ENCODE measurements at places on chromosomes 1 and 21.

DNA sequence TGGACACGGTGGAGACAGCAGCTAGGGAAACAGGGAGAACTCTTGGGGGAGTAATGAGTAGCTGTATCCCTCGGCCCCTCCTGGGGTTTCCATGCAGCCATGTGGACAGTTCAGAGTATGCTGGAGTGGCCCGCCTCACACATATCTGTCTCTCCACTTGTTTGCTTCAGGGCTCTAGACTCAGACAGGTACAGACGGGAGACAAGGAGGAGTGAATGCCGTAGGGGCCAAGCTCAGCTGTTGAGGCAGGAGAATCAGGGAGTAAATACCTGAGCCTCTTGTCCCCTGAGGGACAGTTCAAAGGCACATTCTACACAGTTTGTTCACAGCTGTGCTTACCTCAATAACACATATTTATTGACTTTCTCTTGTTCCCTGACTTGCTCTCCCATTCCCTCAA is 7.7 kb upstream of the PTGFRN start:
- DNase-seq, result no peak

DNA sequence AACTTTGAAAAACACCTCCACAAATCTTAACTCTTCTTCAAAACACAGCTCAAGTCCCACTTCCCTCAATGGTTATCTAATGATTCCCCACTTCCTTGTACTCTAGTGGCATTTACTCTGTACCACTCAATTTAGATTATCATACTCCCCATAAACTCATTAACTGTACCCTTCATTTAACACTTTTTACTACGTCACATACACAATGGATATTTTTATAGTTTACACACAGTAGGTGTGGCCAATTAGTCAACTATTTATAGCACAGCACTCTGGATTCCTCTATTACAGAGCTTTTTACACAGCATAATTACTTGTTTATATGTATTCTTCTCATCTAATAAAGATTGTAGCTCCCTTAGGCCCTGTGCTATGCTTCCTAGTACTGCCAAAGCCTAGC is 62.1 kb downstream of the FOXJ3 start:
- DNase-seq, result no peak

DNA sequence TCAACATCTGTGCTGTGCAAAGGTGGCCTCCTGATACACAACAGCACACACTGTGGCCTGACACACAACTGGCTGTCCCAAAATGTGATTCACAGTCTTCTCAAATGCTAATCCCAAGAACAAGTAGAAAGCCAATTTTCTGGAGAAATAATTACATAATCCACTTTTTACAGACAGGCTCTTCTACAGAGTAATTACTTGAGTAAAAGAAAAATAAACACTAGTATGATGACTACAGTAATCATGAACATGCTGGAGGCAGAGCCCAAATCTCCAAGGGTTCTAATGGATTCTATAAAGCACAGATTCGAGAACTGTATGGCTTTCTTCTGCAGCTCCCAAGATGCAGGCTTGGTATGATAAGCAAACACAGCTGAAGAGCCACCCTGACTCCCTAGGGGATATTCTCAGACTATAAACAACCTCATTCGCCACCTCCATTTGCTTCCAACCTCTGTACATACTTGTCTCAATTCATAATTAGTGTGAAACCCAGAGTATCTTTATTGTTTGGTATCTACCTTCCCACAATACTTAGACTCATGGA is 81.9 kb downstream of the SIPA1L2 start:
- DNase-seq, result no peak

GRCh38 chr1:165994107-165994506 is 166.7 kb downstream of the UCK2 start:
- DNase-seq, result no peak

DNA sequence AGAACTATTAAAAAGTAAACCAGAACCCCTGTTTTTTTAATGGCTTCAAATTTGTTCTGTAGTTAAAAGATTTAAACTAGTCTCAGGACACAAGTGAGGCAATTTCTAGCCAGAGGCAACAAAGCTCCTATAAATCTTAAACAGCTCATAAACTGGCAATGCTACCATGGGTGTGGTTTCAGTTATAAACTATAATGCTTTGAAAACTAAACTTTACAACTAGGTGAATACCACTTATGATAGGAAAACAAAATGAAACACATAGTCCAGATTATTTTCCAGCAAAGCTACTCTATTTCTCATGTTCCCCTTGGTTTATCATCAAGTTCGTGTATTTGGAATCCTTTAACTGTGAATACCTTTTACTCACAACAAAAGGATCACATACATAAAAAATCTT is 282.5 kb downstream of the VAV3 start:
- DNase-seq, result no peak

GRCh38 chr1:246791303-246791918 is 67.2 kb downstream of the SCCPDH start:
- DNase-seq, result no peak

DNA sequence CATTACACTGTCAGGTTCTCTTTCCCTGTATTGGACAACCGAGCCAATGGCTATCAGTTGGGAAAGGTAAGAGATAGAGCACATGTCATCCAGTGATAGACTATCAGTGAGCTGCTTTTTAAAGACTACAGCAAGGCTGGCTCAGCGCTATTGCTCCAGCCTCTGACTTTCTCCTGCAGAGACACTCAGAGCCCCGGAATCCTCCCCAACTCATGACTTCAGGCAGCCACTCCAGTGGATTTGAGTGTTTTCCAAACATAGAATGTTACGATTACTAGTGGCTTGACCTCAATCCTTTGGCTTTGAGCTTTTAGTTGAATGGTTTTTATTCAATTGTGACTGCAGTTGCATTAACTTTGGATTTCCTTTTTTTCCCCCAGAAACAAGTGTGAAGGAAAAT is 331.9 kb downstream of the DISC1 start:
- no peak for DNase-seq

DNA sequence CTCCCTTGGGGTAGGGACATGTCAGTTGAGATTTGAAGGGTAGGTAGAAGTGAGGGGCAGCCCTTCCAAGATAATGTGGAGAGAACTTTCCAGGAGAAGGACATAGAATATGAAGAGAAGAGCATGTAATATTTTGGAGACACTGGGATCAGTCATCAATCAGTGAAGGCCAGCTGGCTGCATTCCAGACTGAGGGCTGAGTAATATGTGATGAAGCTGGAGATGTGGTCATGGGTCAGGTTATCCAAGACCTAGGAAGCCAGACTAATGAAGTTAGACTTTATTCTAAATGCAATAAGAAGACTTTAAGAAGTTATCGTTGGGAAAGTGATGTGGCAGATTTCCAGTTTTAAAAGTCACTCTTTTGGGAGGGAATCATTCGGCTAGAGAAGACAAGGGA is 262.0 kb downstream of the HMCN1 start:
- no peak for DNase-seq

DNA sequence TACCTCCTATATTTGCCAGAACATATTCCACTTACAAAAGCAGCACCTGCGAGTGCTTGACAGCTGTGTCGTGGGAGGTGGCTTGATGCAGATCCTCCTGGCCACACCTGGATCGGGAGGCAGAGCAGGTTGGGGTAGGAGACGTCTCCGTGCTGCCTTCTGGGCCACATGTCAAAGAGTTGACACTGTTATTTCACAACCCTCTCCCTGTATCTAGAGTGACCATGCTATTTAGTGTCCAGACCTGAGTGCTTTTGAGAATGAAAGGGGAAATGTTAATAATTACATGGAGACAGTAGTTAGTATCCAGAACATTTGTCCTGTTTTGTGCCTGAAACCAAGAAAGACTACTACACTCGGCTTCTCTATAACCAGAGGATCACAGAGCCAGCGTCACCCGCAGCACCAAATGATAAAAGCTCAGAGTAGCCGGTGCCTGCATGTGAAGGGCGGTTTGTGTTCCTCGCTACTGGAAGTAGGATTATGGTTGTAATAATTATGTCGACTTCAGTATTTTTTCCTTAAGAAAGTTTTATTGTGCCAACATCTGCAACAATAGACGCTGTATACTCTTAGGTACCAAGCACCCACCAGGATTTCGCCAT is 77.1 kb downstream of the GALNT2 start:
- DNase-seq, result no peak

- no peak for DNase-seq
These were observed 26.1 kb downstream of the NENF start for GRCh38 chr1:212458817-212459216.

DNA sequence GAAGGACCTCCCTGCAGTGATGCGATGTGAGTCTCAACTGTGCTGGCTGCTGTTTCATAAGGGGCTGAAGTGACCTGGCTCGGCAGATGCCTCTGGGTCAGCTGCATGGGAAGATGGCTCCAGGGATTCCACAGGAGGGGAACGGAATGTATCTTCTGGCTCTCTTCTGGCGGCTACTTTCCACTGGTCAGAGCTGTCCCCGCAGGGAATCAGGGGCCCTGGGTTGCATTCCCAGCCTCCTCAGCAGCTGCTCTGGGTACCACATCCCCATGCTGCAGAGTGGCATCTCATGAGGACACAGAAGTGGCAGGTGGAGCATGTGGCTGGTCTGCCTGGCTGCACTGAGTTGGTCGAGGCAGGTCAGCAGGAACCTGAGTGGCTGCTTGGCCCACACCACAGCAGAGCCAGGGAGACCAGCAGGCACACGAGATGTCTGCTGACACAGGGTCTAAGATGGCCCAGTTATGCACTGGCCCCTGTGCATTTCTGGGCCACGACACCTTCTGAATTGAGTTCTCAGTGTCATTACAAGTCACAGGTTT is 42.8 kb downstream of the POFUT2 start:
- no peak for DNase-seq

DNA sequence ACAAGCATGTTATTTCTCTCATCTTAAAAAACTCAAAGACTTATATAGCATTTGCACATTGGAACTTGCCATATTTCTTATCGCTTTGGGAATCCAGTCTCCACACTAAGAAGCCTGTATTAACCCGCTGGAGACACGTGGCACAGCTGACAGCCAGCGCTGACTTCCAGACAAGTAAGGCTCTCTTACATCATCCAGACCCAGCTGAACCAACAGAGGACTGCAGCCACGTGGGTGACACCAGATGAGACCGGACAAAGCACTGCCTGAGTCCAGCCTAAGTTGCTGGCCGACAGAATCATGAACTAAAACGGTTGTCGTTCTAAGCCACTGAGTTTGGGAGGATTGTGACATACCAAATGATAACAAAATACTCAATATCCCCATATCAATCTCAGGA is 6.3 kb upstream of the CD247 start:
- DNase-seq, result peak; percentile 41

DNA sequence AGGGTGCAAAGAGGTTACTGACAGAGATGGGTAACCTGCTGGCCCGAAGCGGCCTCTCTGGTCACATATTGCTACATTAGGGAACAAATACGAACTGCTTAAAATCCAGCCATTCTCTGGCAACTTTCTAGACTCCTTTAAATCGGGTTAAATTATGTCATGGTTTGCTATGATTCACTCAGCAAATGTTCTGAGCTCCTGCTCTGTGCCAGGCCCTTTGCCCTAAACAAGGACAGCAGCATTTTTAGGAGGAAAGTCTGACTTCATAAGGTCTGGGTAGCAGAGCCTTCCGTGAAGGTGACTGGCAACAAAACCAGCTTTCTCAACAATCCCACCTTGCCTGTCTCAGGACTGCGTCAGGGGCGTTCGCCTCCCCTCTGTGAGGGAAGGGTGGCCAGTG is 15.4 kb downstream of the ZP4 start:
- no peak for DNase-seq

- DNase-seq, result no peak
These were observed 1455.2 kb downstream of the AMY1C start for GRCh38 chr1:105204836-105205371.

- DNase-seq, result no peak
These were observed 203.4 kb upstream of the UBE2U start for GRCh38 chr1:64000021-64000420.

GRCh38 chr21:30979054-30979453 is 59.2 kb downstream of the KRTAP19-8 start:
- DNase-seq, result no peak

DNA sequence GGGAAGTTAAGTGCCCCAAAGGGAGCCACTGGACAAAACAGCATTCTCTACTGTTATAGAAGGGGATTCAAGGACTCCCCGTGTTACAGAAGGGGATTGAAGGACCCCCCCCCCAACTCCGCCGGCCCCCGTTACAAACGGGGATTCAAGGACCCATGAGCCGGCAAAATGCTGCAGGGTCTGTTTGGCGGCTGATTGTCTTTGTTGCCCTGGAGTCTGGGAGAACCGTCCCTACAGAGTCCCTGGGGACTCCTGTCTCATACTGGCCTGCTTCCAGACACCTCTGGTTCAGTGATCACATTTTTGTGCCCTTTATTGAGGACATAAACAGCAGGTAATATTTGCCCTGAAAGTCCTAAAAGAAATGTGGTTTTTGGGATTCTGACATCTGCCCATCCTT is 96.4 kb downstream of the SYF2 start:
- no peak for DNase-seq

DNA sequence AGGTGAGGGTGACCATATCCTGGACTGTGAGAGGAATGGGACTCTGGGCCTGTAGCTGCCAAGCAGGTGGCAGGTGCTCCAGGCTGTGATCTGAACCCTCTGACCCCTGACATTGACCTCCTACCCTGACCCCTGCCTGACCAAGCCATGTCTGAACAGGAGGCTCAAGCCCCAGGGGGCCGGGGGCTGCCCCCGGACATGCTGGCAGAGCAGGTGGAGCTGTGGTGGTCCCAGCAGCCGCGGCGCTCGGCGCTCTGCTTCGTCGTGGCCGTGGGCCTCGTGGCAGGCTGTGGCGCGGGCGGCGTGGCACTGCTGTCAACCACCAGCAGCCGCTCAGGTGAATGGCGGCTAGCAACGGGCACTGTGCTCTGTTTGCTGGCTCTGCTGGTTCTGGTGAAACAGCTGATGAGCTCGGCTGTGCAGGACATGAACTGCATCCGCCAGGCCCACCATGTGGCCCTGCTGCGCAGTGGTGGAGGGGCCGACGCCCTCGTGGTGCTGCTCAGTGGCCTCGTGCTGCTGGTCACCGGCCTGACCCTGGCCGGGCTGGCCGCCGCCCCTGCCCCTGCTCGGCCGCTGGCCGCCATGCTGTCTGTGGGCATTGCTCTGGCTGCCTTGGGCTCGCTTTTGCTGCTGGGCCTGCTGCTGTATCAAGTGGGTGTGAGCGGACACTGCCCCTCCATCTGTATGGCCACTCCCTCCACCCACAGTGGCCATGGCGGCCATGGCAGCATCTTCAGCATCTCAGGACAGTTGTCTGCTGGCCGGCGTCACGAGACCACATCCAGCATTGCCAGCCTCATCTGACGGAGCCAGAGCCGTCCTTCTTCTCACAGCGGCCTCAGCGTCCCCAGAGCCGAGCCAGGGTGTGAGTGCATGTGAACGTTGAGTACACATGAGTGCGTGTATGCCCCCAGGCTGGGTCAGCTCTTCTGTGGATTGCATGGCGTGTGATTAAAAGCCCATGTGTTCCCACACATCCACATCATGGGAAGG is 3.1 kb downstream of the TMEM125 start:
- no peak for DNase-seq

DNA sequence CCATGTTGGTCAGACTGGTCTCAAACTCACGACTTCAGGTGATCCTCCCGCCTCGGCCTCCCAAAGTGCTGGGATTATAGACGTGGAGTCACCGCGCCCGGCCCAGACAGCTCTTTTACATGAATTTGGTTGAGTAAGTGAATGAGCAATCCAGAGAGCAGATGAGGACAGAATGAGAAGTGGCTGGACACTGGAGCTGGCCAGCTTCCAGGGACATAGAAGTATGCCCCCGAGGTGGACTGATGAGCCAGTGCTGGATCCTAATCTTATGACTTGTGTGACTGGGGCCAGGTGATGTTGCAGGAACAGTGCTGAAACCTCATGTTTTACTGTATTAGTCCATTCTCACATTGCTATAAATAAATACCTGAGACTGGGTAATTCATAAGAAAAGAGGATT is 35.9 kb upstream of the KANK4 start:
- DNase-seq, result no peak

GRCh38 chr21:31284797-31285397 is 59.2 kb downstream of the TIAM1 start:
- DNase-seq, result no peak

- DNase-seq, result no peak
These were observed 25.7 kb upstream of the PKN2 start for GRCh38 chr1:88658419-88658818.

Measured in hippocampal formation (tissue), 2 donors.